Stromal cell of bone marrow (primary cell): ENCODE measurements at places on chromosomes 2 and 18.

- no peak for DNase-seq
Observed at GRCh38 chr2:232333361-232334135, 45.0 kb upstream of the ALPP start.

DNA sequence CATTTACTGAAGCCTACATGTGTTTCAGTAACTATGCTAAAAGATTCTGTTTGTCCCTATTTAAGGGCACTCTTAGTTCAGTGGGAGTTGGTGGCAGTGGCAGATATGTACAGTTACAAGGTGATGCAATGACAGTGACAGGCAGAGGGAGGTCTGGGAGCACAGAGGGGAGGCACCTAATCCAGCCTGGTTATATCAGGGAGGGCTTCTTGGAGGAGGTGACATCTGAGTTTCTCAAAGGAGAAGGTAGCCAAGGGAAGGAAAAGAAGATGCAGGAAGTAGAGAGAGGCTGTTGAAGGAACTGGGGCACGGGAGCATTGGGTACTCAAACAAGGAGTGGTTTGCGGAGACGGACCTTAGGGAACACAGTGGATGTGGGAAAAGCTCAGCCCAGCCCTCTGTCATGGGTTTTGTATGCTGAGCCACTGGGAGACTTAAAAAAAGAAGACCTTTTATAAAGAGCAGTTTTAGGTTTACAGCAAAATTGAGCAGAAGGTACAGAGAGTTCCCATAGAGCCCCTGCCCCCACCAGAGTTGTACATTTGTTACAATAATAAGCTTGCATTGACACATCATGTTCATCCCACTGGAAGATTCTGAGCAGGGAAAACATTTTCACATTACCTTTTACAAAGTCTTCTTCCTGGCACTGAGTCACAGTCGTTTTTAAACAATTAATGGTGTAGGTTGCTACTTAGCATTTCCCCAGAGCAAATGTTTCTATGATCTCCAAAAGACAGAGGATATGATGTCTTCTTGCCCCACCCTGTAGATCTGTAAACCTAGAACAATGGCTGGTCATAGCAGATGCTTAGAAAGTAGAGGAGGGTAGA, 83.0 kb upstream of the TAF1B start:
- DNase-seq: no peak

DNA sequence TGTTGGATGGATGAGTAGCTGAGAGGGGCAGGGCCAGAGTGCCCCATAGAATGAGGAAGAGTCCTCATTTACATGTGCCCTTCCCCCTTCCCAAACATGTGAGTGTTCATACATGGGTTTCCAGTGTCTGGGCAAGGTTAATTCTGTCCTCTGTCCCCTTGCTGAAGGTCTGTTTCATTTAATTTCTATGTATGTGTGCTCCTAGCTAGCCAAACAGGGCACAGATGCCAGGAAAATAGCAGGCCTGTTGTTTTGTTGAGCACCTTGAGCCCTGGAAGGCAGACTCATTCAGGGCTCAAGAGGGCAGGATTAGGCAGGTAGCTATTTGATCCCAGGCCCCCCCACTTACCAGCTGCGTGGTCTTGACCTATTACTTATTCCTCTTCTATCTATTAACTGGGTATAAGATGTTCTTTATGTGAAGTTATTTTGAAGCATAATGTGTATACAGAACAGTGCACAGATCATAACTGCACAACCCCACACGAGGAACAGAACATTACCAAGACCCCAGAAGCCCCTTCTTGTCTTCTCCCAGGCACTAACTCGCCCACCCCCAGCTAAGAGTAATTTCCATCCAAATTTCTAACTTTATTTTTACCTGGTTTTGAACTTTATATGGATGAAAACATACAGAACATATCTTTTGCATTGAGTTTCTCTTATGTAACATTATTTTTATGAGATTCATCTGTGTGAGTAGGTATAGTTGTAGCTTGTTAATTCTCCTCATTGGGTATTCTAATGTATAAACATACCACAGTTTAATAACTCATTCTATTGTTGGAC, 164.3 kb downstream of the RPIA start:
- no peak for DNase-seq

DNA sequence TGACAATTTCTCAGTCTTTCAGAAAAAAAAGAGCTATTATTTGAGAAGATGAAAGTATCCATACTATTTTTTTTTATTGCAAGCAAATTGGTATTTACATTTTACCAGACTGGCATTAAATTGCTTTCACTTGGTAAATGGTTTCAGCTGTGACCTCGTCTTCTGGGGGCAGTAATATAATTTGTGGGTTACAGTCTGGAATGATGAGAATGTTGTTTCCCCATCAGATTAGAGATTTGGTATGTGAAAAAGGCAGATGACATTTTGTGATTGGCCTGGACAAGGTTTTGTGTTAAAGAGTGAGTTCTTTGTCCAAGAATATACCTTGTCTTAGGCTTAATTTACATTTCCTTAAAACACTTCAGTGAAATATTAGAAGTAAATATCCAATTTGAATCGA, 390.1 kb upstream of the ST6GAL2 start:
- no peak for DNase-seq

GRCh38 chr18:35376742-35377695, at the start of gene ZNF396:
Gene ZNF396, minus strand, starts transcription at chr18:35377337. Its CDS starts 3,045 bp downstream, at chr18:35374292.
- DNase-seq: peak; percentile 34

DNA sequence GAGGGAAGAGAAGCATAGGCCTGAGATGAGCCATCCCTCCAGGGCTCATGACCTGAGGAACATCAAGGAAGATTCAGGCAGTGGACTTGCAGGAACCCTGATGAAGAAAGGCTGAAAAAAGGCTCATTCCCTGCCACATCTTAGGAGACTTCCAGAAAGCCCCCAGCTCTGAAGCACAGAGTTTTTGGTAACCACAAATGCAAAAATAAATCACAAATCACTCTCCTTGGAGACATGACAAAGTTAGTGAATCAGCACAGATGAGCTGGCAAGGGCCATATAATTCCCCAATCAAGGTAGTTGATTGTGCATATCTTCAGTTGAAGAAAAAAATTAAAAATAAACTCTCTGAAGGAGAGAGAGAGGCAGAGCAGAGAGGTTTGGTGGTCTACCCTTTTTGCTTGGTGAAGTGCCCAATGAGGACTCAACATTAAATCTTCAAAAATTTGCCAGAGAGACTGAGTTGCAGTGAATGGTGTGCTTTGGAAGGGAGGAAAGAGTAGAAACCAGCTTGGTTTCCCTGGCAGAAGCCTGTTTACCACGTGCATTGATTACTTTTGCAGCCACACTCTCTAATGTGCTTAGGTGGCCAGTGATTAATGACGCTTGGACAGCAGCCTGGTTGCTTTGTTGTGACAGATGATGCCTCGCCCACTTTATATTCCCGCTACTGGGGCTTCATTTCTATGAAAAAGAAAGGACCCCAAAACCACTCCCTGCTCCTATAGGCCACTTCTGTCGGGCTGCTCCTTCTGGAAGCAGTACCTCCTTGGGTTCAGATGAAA, 257.4 kb upstream of the SLC14A2 start:
- DNase-seq: peak; percentile 49

DNA sequence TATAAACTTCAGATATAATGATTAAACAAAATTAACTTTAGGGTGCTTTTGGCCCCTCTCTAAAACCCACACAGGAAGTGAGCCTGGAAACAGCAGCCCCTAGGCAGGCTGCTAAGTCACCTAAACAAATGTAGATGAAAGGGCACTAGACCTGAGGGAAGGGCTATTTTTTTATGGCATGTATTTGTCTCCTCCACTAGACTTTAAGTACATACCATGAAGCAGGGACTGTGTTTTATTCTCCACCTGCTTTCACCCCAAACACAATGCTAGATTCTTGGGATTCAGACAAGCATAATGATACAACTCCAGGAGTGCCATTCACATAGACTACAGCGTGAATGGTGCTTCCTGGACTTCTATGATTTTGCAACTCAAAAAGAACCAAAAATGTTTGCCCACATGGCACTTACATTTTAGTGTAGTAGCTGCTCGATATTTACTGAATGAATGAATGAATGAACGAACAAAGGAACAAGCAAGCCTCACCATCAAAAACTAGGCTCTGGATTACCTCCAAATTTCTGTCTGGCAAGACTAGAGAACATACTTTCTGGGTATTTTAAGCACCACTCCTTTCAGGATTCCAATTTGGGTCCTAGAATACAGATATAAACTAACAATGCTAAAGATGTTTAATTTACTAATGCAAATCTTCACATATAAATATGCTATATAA, 10.1 kb downstream of the ATAD2B start:
- no peak for DNase-seq

DNA sequence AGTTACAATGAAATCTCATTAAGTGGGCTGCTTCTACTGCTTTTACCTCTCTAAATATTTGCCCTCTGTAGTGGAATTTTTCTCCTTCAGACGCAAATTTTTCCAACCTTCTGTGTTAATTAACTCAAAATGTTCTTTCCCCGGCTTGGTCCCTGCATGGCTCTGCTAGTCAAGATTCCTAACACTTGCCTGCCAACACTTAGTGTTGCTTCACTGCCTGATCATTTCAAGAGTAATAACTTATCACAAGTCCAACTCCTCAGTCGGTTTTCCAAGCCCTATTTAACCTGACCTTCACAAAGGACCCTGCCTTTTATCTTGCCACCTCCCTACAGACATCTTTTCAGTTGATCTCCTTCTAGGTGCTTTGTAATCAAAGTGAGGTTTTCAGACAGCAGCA, 142.7 kb downstream of the HRH4 start:
- no peak for DNase-seq

- DNase-seq: no peak
Observed at GRCh38 chr2:49933711-49934110, 779.4 kb upstream of the FSHR start.

GRCh38 chr18:36315736-36316135, 18.2 kb downstream of the FHOD3 start:
- DNase-seq: peak; percentile 58

DNA sequence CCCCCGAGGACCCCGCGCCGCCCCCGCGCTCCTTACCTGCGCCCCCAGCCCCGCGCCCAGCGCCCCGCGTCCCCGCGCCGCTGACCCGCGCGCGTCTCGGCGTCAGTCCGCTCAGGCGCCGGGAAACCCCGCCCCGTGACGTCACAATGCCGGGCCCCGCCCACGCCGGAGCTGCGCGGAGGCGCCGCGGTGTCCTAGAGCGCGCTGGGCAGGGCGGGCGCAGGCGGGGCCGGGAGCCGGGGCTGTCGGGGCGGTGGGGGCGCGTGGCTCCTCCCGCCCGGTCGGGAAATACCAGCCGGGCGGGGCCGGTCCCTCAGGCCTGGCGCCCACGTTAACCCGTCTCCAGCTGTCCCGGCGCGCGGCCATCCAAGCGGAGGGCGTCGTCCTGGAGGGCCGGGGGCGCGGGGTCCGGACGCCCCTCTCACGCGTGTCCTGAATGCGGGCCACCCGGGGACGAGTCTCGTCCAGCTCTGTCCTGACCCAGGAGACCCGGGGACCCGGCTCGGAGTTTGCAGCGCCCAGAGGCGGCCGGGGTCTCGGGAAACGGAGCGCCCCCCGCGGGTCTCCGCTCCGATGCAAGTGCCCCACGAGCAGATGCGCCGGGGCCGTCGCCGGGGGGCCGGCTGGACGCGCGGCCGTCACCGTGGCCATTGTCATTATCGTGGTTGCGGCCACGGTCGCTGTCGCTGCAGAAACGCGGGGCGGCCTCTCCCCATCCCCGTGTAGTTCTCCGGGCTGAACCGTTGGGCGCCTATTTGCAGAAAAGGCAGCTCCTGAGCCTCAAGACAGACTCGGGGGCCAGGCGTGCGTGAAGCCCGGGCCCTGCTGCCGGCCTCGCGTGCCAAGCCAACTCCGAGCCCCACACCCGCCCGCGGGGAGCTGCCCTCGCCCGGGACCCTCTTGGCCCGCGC, at the start of gene SLC66A2:
Gene SLC66A2, minus strand, starts transcription at position 109 of the 911 bp plus-strand sequence. CDS start 727 bp downstream, outside the sequence.
- DNase-seq: peak; percentile 76
